Right atrium auricular region (tissue), 2 donors: ENCODE measurements at places on chromosomes 1 and 21.

DNA sequence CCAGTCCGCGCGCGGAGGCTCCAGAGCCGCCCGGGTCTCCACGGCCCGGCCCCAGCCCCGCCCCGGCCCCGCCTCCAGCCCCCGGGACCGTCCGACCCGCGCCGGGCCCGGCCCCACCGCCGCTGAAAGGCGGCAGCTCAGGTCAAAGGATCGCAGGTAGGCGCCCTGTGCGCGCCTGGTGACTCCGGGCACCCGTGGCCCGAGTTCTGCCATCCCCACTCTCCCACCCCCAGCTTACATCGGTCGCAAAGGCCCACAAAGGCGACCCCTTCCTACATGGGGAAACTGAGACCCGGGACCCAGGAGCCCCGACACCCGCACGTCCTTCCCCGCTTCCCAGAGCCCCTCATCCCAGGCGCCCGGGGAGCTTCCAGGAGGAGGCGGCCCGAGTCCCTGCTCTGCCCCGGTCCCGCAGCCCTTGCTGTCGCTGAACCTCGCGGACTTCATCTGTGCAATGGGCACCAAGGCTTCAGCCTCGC lies at the start of gene TMEM200B:
TSS of gene TMEM200B (minus strand) at position 17 of the 479 bp plus-strand sequence. CDS start 2,075 bp downstream, outside the sequence.
- H3K4me1 ChIP-seq: peaks cover 41% of the 10 kb centered on the region
- peak within 1 kb of the TSS; percentile 90 for H3K27ac ChIP-seq
- H3K36me3 ChIP-seq: no peaks in the 10 kb centered on the region
- peaks cover 14% of the 10 kb centered on the region for H3K27me3 ChIP-seq
- peak within 1 kb of the TSS; percentile 53 for H3K4me3 ChIP-seq
- no peak for DNase-seq

GRCh38 chr1:234561319-234561718 lies 48.7 kb downstream of the IRF2BP2 start:
- H3K27me3 ChIP-seq: no peaks in the 10 kb centered on the region
- no peak overlapping the region for H3K4me3 ChIP-seq
- no peak for DNase-seq
- peaks cover 5% of the 10 kb centered on the region for H3K4me1 ChIP-seq
- H3K27ac ChIP-seq: no peak overlapping the region

GRCh38 chr1:226711976-226712741 lies 26.9 kb downstream of the ITPKB start:
- no peak for DNase-seq
- H3K27me3 ChIP-seq: no peaks in the 10 kb centered on the region
- H3K4me1 ChIP-seq: no peaks in the 10 kb centered on the region
- no peak overlapping the region for H3K4me3 ChIP-seq
- no peaks in the 10 kb centered on the region for H3K36me3 ChIP-seq

GRCh38 chr1:91552091-91552490 lies 51.4 kb downstream of the CDC7 start:
- H3K4me3 ChIP-seq: no peak overlapping the region
- no peaks in the 10 kb centered on the region for H3K4me1 ChIP-seq
- no peaks in the 10 kb centered on the region for H3K27me3 ChIP-seq

GRCh38 chr1:10288029-10288615 lies 77.8 kb downstream of the KIF1B start:
- H3K4me3 ChIP-seq: no peak overlapping the region
- peaks cover 37% of the 10 kb centered on the region for H3K4me1 ChIP-seq
- no peaks in the 10 kb centered on the region for H3K27me3 ChIP-seq
- H3K27ac ChIP-seq: peak overlapping the region; percentile 79
- DNase-seq: no peak
- H3K36me3 ChIP-seq: peaks cover 49% of the 10 kb centered on the region

GRCh38 chr1:24369801-24370200 lies 43.8 kb downstream of the STPG1 start:
- no peaks in the 10 kb centered on the region for H3K4me1 ChIP-seq
- no peaks in the 10 kb centered on the region for H3K27me3 ChIP-seq
- DNase-seq: no peak
- no peaks in the 10 kb centered on the region for H3K36me3 ChIP-seq

GRCh38 chr1:150961756-150962155 lies 12.9 kb downstream of the CERS2 start:
- H3K4me1 ChIP-seq: no peaks in the 10 kb centered on the region
- no peak for DNase-seq
- H3K27me3 ChIP-seq: no peaks in the 10 kb centered on the region
- no peak overlapping the region for H3K4me3 ChIP-seq
- H3K27ac ChIP-seq: no peak overlapping the region

- no peak for DNase-seq
These were observed 9.6 kb upstream of the SLC6A9 start for GRCh38 chr1:44040846-44041245.

GRCh38 chr1:165234149-165234548 lies 122.4 kb downstream of the LMX1A start:
- no peak overlapping the region for H3K27ac ChIP-seq
- no peak overlapping the region for H3K4me3 ChIP-seq
- H3K27me3 ChIP-seq: peaks cover 7% of the 10 kb centered on the region
- H3K4me1 ChIP-seq: peaks cover 14% of the 10 kb centered on the region
- no peaks in the 10 kb centered on the region for H3K36me3 ChIP-seq

DNA sequence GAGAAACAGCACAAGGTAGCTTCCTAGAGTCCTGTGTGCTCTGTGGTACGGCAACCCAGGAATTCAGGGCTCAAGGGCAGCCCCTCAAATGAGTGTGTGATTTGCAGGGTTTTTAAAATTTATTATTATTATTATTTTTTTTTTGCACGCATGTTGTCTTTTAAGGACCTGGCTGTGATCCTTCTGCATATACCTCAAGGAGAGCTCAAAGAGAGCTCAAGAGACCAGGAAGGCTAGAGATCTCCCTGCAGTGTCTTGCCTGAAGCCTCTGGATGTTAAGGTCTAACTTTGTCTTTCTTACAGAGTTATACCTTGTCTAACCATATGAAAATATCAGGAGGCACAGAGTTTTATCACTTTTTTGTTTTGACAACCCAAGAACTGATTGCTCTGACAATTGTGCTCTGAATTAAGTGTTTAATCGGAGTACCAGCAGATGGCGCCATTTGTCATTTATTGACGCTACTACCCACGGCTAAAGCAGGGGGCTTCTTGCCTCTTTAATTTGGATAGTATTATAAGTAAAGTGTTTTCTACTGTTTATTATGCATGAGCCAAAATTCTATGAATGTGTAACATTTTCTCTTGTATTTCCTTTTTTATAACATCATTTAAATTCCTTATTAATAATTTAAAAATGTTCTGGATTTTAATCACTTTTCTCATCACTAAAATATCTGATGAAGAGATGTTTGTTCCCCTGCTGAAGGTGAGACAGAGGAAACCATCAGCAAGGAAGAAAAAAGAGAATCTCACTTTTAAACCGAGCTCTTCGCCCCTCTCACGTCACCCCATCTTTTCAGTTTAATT lies 35.8 kb upstream of the LMO4 start:
- no peak overlapping the region for H3K4me3 ChIP-seq
- no peak overlapping the region for H3K27ac ChIP-seq
- DNase-seq: no peak
- no peaks in the 10 kb centered on the region for H3K36me3 ChIP-seq
- H3K4me1 ChIP-seq: no peaks in the 10 kb centered on the region

GRCh38 chr1:160401487-160401805 lies 1.1 kb downstream of the VANGL2 start:
- H3K36me3 ChIP-seq: no peaks in the 10 kb centered on the region
- no peaks in the 10 kb centered on the region for H3K4me1 ChIP-seq
- peak overlapping the region; percentile 79 for H3K4me3 ChIP-seq
- no peak for DNase-seq
- H3K27me3 ChIP-seq: no peaks in the 10 kb centered on the region

GRCh38 chr1:104073463-104073902 lies 323.8 kb downstream of the AMY1C start:
- H3K27me3 ChIP-seq: no peaks in the 10 kb centered on the region
- no peaks in the 10 kb centered on the region for H3K36me3 ChIP-seq
- no peak for DNase-seq

- peaks cover 68% of the 10 kb centered on the region for H3K4me1 ChIP-seq
- H3K27me3 ChIP-seq: no peaks in the 10 kb centered on the region
- no peak for DNase-seq
- H3K27ac ChIP-seq: peak overlapping the region; percentile 94
- H3K4me3 ChIP-seq: no peak overlapping the region
- H3K36me3 ChIP-seq: no peaks in the 10 kb centered on the region
These were observed 84.6 kb upstream of the BMP8A start for GRCh38 chr1:39406533-39407450.

GRCh38 chr21:42561762-42562650 lies 48.4 kb downstream of the SLC37A1 start:
- peaks cover 5% of the 10 kb centered on the region for H3K36me3 ChIP-seq
- H3K4me3 ChIP-seq: no peak overlapping the region
- no peaks in the 10 kb centered on the region for H3K4me1 ChIP-seq

GRCh38 chr1:109361069-109361468 lies 36.6 kb downstream of the SORT1 start:
- H3K4me3 ChIP-seq: no peak overlapping the region
- no peaks in the 10 kb centered on the region for H3K4me1 ChIP-seq
- no peaks in the 10 kb centered on the region for H3K27me3 ChIP-seq
- peaks cover 24% of the 10 kb centered on the region for H3K36me3 ChIP-seq
- no peak for DNase-seq
- peak overlapping the region; percentile 45 for H3K27ac ChIP-seq

DNA sequence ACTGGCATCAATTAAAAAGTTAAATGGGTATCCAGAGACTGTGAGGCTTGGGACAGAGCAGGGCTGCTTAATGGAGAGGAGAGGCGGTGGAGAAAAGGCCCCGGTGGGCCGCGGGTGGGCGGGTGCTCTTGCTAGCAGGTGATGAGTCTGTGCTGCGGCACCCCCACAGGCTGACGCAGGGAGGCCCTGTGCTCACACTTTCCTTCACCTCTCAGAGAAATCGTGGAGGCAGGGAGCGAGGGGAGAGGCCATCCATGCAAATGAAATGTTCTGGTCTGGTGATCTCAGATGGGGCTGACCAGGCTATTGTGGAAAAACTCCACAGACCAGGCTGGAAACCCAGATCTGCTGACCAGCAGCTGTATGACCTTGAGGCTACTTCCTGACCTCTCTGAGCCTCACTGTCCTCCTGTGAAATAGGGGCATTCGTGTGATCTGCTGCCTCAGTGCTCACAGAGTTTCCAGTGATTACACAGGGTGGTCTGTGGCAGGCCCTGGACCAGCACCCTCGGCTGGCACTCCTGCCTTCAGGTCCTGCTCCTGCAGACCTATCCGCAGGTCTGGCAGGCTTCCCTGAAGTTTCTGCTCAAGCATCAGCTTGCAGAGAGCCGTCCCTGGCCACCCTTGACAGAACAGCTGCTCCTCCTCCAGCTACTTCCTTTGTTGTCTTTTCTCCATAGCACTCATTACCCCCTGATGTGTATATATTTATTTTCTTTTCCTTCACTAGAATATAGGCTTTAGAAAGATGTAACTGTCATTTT lies 89.2 kb downstream of the BEND5 start:
- no peaks in the 10 kb centered on the region for H3K4me1 ChIP-seq
- no peak overlapping the region for H3K27ac ChIP-seq
- H3K27me3 ChIP-seq: no peaks in the 10 kb centered on the region
- H3K4me3 ChIP-seq: no peak overlapping the region
- DNase-seq: no peak

DNA sequence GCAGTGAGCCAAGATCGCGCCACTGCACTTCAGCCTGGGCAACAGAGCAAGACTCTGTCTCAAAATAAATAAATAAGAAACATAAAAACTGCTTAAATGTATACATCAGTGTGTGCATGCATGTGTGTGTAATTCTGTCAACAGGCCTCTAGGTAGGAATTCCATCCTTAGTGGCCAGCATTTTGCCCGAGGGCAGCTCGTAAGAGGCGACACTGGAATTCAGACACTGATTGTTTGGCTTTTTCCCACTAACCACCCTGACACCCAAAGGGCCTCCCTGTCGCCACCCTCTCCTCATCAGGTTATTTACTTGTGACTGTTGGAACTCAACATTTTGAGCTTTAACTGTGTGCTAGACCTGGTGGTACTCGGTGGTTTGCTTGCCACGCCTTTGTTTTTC lies 64.0 kb upstream of the KIF1B start:
- no peak for DNase-seq
- H3K4me1 ChIP-seq: no peaks in the 10 kb centered on the region
- no peaks in the 10 kb centered on the region for H3K27me3 ChIP-seq
- H3K27ac ChIP-seq: no peak overlapping the region
- no peak overlapping the region for H3K4me3 ChIP-seq

- no peak overlapping the region for H3K4me3 ChIP-seq
- DNase-seq: no peak
- H3K27ac ChIP-seq: no peak overlapping the region
- H3K27me3 ChIP-seq: no peaks in the 10 kb centered on the region
- peaks cover 10% of the 10 kb centered on the region for H3K36me3 ChIP-seq
- H3K4me1 ChIP-seq: peaks cover 71% of the 10 kb centered on the region
These were observed 2.2 kb downstream of the SH3BP5L start for GRCh38 chr1:248823517-248824001.

GRCh38 chr1:89962742-89963075 lies 32.2 kb upstream of the ZNF326 start:
- no peaks in the 10 kb centered on the region for H3K36me3 ChIP-seq
- H3K27ac ChIP-seq: no peak overlapping the region
- H3K4me1 ChIP-seq: no peaks in the 10 kb centered on the region
- H3K27me3 ChIP-seq: no peaks in the 10 kb centered on the region
- no peak for DNase-seq

GRCh38 chr1:48356901-48357300 lies 115.1 kb downstream of the SPATA6 start:
- DNase-seq: no peak
- no peaks in the 10 kb centered on the region for H3K27me3 ChIP-seq
- H3K4me1 ChIP-seq: no peaks in the 10 kb centered on the region
- H3K4me3 ChIP-seq: no peak overlapping the region

GRCh38 chr1:179822065-179822464 lies 55.5 kb downstream of the TOR1AIP2 start:
- no peaks in the 10 kb centered on the region for H3K27me3 ChIP-seq
- H3K4me1 ChIP-seq: peaks cover 5% of the 10 kb centered on the region
- no peak for DNase-seq
- no peaks in the 10 kb centered on the region for H3K36me3 ChIP-seq

- H3K27me3 ChIP-seq: no peaks in the 10 kb centered on the region
- H3K4me1 ChIP-seq: no peaks in the 10 kb centered on the region
These were observed 252.3 kb downstream of the BRINP2 start for GRCh38 chr1:177423090-177423489.

DNA sequence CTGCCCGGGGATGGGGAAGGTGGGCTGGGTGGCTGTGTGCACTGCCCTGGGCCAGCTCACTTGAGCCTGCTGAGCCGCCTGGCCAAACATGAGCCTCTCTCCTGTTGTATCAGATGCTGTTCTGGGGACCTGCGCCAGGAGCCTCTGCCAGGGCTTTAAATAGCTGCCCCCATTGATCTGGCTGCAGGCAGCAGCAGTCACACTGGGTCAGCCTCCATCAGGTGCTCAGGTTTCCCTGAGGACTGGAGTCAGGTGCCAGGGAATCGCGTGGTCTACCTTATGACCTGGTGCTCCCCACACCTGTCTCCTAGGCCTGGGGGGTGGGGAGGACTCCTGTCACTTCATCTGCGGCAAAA lies 700 bp upstream of the CCDC28B start:
- H3K27ac ChIP-seq: peak overlapping the region; percentile 91
- H3K27me3 ChIP-seq: no peaks in the 10 kb centered on the region
- H3K4me3 ChIP-seq: peak overlapping the region; percentile 58

GRCh38 chr1:77652970-77653516 lies 29.4 kb downstream of the ZZZ3 start:
- no peak for DNase-seq
- H3K4me1 ChIP-seq: peaks cover 9% of the 10 kb centered on the region
- H3K27me3 ChIP-seq: no peaks in the 10 kb centered on the region
- H3K36me3 ChIP-seq: peaks cover 4% of the 10 kb centered on the region
